Activated T-cell treated with anti-CD3 and anti-CD28 coated beads for 24 hours (primary cell): ENCODE measurements at places on chromosomes 12 and 14.

GRCh38 chr14:61648377-61648776 is 46.9 kb upstream of the HIF1A start:
- no peak for DNase-seq

- no peak for DNase-seq
Observed at GRCh38 chr12:104668274-104668718, 211.5 kb downstream of the CHST11 start.

DNA sequence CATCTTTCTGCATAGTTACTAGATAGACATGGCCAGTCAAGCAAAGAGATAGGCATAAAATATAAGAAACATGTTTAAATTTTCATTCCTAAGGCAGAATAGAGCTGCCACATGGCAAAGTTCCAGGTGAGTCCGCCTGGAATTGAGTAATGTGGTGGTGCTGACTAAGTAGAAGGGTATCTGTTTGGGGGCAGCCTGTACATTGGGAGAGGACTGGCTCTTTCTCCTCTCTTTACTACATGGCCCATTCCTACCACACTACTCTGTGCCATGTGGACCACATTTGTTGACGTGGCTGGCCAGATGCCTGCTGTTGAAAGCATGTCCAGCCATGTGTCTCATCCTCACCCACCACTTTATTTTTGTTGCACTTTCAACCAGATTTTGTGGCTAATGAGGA is 354.0 kb downstream of the ETNK1 start:
- no peak for DNase-seq

- no peak for DNase-seq
Observed at GRCh38 chr14:75849300-75849895, 132.4 kb downstream of the TGFB3 start.

DNA sequence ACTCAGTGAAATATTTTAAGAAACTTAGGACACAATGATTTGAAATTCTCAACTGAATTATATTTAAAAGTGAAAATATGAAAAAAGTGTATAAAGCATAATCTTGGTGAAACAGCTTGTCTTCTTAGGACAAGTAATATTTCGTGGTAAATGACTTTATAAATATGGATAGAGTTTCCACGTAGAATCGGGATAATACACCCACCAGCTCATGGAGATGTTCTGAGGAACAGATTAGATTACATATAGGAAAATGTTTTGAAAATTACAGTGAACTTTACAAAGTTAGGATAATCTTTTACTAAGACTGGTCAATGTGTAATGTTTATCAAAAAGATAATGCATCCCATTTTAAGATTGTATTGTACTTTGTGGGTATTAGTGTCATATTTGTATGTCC is 25.6 kb upstream of the MYF6 start:
- no peak for DNase-seq

GRCh38 chr12:31531893-31532292 is 59.0 kb downstream of the DENND5B start:
- no peak for DNase-seq

- no peak for DNase-seq
Observed at GRCh38 chr14:106163316-106163715, 636.9 kb downstream of the TMEM121 start.

- peak; percentile 7 for DNase-seq
Observed at GRCh38 chr12:103841690-103842584, 903 bp upstream of the NT5DC3 start.

- DNase-seq, result no peak
Observed at GRCh38 chr14:55588259-55588699, 8.3 kb downstream of the KTN1 start.

DNA sequence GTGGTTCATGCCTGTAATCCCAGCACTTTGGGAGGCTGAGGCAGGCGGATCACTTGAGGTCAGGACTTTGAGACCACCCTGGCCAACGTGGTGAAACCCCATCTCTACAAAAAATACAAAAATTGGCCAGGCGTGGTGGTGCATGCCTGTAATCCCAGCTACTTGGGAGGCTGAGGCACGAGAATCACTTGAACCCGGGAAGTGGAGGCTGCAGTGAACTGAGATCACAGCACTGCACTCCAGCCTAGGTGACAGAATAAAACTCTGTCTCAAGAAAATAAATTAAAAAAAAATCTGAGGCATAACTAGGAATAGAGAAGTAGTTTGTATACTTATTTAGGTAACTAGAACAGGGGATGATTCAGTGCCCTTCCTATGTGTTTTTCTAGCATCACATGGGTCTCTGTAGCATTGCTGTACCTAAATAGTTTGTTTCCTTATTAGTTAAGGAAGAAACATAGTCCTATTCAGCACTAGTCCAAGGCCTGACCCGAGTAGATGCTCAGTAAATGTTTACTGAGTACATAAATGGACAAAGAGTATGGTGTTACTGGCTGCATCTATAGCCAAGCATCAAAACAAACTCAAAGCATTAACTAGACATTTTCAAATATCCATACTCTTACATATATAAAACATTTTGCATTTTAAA is 21.7 kb downstream of the TAOK3 start:
- no peak for DNase-seq

- DNase-seq, result no peak
Observed at GRCh38 chr12:95216711-95217376, 423 bp downstream of the FGD6 start.

- DNase-seq, result no peak
Observed at GRCh38 chr12:99087278-99087677, 442.2 kb downstream of the APAF1 start.

- DNase-seq, result no peak
Observed at GRCh38 chr12:107329569-107330324, 236.4 kb upstream of the CRY1 start.

DNA sequence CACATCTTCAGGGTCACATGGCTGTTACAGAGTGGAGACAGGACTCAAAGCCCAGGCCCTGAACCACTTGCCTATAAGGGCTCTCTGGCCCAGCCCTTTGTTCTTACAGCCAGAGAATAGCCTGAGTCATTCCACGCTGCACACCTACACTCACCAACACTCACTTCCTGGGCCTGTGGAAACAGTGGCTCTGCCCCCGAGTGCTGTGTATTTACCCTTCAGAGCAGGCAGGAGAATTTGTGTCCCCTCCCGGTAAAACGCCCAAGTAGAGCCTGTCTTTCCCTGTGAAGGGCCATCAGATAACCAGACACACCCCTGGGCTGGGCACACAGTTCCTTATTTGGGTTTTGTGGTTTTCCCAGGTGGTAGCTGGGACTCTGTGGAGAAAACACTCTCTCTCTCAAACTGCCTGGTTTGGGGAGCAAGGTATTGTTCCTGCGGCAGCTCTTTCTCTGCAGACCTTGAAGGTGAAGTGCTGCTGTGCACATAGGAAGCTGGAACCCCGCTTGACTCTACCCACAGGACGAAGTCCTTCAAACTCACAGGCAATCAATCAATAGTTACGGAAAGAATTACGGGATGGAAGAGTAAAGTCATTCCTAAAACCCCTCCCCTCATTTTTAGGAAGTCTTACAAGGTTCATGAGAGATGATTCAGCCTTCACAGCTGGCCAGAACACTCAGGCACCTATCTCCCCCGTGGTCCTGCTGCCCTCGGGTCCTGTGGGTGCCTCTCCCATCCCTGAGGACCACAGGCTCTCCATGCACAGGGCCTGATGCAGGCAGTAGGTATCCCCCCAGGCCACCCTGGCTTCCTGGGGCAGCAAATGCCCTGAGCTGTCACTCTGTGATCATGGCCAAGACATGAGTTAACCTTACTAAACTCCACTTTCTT is 20.3 kb downstream of the FIGNL2 start:
- peak; percentile 53 for DNase-seq

DNA sequence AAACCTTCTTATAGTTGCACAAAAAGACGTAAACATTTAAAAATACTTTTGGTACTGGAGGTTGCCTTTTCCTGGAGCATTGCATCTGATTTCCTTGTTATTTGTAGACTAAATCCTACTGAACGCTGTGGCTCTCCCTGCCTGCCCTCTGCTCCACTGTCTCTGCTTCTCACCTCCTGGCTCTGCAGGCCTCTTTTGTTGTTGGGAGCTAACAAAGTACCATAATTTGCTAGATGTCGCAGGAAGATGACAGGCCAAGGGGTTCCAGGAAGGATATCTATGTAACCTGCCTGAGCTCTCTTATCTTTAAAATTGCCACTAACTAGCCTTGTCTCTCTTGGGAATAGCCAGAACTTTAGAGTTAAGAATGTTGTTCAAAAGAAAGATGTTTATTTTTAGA is 21.4 kb downstream of the SYNE2 start:
- DNase-seq, result no peak

- DNase-seq, result no peak
Observed at GRCh38 chr12:111451649-111452129, 46.0 kb downstream of the SH2B3 start.

DNA sequence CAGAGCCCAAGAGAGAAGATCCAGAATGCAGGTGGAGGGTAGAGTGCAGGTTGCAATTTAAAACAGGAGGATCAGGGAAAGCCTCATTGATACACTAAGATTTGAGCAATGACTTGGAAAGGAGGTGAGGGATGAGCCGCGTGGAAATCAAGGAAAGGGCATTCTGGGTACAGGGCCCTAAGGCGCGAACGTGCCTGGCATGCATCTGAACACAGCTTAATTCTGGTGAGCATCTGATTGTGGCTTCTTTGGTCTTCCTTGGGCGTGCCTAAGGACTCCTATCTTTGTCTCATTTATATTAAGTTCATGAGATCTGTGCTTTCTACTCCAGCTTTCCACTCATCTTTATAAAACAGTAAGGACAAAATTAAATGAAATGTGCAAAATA is 79.3 kb downstream of the NTF3 start:
- no peak for DNase-seq

GRCh38 chr12:106358396-106359241 is 1.1 kb downstream of the POLR3B start:
- DNase-seq, result no peak
